ENCODE measurements at places on chromosomes 2 and 18.

DNA sequence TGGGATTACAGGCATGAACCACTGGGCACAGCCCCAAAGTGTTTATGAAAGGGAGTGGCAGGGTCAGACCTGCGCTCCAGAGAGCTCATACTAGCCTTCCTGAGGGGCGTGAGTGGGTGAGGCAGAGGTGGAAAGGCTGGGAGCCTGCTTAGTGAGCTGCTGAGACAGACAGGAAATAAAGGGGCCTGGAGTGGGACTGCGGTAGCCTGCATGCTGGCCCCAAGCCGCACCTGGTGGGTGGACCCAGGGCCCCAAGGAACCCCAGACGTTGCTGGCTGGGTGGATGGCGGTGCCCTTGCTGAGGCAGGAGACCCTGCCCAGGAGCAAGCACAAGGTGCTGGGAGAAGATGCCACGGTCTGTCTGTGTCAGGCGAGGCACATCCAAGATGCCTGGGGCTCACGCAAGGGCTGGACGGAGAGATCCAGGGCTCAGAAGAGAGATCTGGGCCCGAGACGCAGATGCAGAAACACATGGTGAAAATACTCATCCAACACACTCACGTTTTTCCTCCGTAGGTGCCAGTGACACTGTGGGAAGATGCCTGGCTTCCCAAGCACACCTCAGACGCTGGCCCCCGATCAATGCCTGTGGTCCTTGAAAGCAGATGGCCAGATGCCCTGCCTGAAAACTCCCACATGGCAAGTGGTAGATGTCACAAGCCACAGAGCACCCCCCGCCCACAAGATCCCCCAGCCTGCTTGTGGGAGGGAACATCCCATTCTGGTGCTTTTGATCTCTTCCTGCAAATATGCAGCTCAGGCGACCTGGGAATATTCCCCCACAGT, 151.1 kb downstream of the GLI2 start:
- no peak for DNase-seq

GRCh38 chr2:74719066-74719465, 65.0 kb downstream of the SEMA4F start:
- no peak for DNase-seq

- no peak for DNase-seq
These were observed 40.1 kb upstream of the GPD2 start for GRCh38 chr2:156396126-156396525.

DNA sequence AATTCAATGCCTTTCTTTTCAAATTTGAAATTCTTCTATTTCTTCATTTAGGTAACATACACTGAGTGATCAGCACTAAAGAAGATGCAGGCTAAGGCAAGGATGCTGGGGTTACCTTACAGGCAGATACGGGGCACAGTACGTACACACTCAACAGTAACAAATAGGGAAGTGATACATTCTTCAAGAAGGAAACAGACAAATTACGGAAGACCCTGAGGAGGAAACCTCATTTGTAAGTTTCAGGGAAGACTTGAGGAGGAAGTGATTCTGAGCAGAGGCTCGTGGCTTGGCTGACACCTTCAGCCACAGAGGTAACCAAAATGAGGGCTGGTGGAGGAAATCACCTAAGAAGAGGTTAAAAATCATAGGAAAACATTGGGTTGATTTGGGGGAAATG, 1108.3 kb upstream of the KLHL29 start:
- DNase-seq, result no peak

DNA sequence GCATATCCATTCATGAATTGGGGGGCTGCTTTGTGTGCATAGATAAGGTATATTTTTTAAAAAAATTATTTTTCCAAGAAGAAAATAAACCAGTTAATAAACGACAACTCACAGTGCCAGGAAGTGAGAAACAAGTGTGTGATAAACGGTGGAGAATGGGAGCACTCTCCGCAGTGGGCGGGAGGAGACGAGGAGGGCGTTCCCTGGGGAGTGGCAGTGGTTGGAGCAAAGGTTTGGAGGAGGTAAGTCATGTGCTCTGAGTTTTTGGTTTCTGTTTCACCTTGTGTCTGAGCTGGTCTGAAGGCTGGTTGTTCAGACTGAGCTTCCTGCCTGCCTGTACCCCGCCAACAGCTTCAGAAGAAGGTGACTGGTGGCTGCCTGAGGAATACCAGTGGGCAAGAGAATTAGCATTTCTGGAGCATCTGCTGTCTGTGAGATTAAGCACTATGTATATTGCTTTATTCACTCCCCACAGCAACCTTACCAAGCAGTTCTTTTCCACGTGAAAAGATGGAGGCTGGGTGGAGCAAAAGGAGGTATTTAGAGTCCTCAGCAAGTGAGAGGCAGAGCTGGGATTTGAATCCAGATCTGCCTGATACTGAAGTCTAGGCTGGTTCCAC, 27.0 kb upstream of the CASP8 start:
- DNase-seq, result peak; percentile 80

GRCh38 chr2:118882693-118883336, 35.4 kb upstream of the EN1 start:
- DNase-seq, result peak; percentile 80

DNA sequence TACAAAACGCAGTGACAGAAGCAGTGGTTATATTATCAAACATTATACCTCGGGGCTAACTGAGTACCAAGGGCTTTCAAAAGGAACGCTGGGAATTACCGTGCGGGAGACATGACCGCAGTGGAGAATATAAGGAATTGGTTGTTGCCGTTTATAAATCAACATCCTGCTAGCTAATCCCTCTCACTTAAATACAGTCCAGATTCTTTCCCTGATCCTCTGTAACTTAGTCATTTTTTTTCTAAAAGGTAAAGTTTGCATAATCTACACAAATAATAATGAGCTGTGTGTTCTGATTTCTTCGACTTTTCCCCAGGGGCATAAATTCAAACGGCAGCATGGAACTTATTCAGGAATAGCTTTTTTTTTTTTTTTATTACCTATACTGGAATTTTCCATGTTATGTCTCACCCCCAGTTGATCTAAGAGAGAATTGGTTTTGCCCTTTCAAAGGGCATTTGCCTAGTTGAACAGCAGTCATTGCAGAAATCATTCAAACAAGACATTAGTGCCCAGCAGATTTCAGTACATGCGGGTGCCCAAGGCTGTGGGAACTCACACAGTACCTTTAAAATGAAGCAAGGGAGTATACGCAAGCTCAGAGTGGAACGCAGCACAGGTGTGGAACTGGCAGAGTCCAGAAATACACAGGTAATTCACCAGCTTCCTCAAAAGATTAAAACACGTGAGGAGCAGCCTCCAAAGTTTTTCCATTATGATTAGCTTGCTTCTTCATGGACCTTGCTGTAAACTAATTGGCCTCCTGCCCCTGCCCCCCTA, 63.9 kb downstream of the SMIM21 start:
- DNase-seq, result no peak

DNA sequence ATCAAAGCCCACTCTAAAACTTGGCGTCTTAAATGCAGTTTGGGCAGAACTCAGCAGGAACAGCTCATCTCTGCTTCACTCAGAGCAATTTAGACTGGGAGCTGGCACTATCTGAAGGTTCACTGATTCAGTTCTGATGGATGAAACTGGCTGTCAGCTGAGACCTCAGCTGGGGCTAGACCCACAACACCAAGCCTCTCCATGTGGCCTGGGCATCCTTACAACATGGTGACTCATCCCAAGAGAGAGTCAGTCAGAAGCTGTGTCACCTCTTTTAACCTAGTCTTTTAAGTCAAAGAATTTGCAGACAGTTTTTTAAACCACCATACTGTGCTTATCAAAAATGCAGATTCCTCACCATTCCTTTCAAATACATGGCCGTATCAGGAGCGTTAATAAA, 62.6 kb upstream of the ZNF397 start:
- DNase-seq, result no peak

DNA sequence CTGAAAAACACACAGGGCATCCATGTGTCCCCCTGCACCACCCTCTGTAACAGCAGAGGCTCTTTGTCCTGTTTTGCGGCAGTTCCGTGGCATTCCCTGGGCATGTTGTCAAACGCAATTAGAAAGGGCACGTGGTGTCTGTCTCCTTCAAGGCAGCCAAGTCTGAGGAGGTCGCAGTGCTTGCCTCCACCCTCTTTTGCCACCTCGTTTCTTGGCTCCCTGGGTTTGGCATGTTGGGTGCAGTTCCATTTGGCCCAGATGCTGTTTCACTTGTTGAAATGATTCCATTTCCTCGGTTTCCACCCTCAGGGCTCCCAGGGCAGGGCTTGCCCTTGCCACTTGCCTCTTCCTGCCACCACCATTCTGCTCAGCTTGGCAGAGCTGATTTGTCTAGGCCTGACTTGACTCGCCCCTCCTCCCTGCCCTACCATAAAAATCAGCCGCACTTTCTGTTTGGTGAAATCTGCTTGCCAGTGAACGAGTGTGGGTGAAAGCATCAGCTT, 12.4 kb downstream of the CCL20 start:
- no peak for DNase-seq

GRCh38 chr2:18381386-18381785, 179.1 kb downstream of the RDH14 start:
- no peak for DNase-seq

GRCh38 chr18:70998490-70998889, 709.6 kb downstream of the SOCS6 start:
- DNase-seq, result no peak

- no peak for DNase-seq
These were observed 17.1 kb upstream of the ANKRD62 start for GRCh38 chr18:12076424-12077140.

GRCh38 chr2:129888896-129889295, 90.6 kb upstream of the RAB6C start:
- no peak for DNase-seq

Measured in Panc1 (cell line).